Keratinocyte (primary cell): ENCODE measurements at places on chromosomes 2 and 18. TPM values are rescaled to one million over a fixed set of nuclear protein-coding genes. Genes with fewer than 3 reads are reported as not detected.

PCARE gene
- 0.01 TPM in 1 of 3 replicates, not detected in the others for polyA plus RNA-seq

CCT7 gene
- 329 to 378 TPM (median 357 TPM) in 3 replicates for polyA plus RNA-seq

SLC4A3 gene
- 6.2 to 11.4 TPM (median 9.6 TPM) in 3 replicates for polyA plus RNA-seq

ABCA12 gene
- polyA plus RNA-seq, result 6.0 to 19.2 TPM (median 10.9 TPM) in 3 replicates

GRCh38 chr2:122172812-122173211, 417.4 kb downstream of the TSN start:
- no peaks in the 10 kb centered on the region for H3K27me3 ChIP-seq
- H3K27ac ChIP-seq, result no peak overlapping the region
- H3K4me1 ChIP-seq, result no peaks in the 10 kb centered on the region
- no peak for DNase-seq
- no peak overlapping the region for H3K4me3 ChIP-seq
- no peaks in the 10 kb centered on the region for H3K36me3 ChIP-seq

GRCh38 chr2:86420913-86421312, 20.3 kb upstream of the KDM3A start:
- H3K4me3 ChIP-seq, result no peak overlapping the region
- no peaks in the 10 kb centered on the region for H3K27me3 ChIP-seq
- H3K27ac ChIP-seq, result no peak overlapping the region
- H3K36me3 ChIP-seq, result no peaks in the 10 kb centered on the region
- DNase-seq, result no peak
- peaks cover 8% of the 10 kb centered on the region for H3K4me1 ChIP-seq

DNA sequence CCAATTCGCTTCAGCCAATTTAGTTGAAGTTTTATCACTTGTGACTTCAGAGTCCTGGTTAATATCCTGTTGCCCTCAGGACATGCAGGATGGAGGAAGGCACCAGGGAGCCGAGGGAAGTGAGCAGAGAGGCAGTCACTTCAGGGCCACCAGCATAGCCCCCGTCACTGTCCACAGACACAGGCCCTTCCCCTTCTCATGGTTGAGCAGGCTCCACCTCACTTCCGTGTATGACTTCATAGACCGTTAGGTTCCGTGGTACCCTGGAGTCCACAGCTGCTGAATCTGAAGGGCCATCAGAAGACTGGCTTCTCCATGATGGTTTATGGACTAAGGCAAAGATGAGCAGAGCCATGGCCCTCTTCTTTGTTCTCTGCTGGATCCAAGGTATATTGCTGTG, at the start of gene C2orf92:
Gene C2orf92, plus strand, starts transcription at position 266 of the 400 bp plus-strand sequence. Its CDS starts 76 bp downstream, at position 342.
- H3K27me3 ChIP-seq, result no peaks in the 10 kb centered on the region
- H3K4me3 ChIP-seq, result no peak within 1 kb of the TSS
- no peaks in the 10 kb centered on the region for H3K36me3 ChIP-seq
- no peak within 1 kb of the TSS for H3K27ac ChIP-seq

DNA sequence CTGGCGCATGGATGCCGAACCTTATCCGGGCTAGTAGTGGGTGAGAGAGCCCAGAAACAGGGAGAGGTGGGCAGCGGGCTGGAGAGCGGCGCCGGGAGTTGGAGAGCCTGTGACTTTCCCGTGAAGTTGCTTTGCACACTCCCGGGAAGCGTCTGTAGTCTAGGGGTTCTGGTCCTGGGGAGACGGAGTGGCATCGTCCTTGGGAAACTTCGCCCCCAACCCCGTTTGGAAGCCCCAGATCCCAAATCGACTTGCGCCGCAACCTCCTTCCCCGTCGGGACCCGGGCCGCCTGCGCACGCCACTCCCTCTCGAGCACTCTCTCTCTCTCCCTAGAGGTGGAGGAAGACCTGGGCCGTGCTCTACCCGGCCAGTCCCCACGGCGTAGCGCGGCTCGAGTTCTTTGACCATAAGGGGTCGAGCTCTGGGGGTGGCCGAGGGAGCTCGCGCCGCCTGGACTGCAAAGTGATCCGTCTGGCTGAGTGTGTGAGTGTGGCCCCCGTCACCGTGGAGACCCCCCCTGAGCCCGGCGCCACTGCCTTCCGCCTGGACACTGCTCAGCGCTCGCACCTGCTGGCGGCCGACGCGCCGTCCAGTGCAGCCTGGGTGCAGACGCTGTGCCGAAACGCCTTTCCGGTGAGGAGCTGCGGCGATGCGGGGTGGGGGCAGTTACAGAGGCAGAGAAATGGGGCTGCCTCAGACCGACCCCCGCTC, 456 bp downstream of the DOK1 start:
- H3K27me3 ChIP-seq, result peaks cover 16% of the 10 kb centered on the region
- H3K27ac ChIP-seq, result no peak overlapping the region
- DNase-seq, result no peak
- H3K4me3 ChIP-seq, result peak overlapping the region; percentile 46
- H3K36me3 ChIP-seq, result no peaks in the 10 kb centered on the region

DNA sequence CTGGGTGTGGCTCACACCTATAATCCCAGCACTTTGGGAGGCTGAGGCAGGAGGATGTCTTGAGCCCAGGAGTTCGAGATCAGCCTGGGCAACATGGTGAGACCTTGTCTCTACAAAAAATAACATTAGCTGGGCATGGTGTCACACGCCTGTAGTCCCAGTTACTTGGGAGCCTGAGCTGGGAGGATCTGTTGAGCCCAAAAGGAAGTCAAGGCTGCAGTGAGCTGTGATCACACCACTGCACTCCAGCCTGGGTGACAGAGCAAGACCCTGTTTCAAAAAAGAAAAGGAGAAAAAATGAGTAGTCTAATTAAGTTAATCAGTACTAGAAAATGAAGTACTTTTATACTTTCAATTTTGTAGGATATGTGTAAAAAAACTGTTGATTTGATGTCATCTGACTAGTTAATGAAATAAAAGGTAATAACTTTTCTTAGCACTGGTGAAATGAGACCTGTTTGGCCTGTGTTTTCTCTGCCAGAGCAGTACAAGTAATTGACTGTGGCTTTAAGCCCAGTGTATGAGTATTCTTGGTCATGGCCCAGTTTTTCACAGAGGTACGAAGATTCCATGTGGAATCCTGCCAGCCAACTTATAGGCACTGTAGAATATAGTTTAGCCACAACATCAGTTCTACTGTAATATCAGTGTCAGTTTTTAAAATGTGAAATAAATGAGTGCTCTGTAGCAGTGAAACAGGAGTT, 35.8 kb downstream of the MFSD6 start:
- no peaks in the 10 kb centered on the region for H3K4me1 ChIP-seq
- no peak overlapping the region for H3K27ac ChIP-seq
- H3K4me3 ChIP-seq, result no peak overlapping the region
- no peaks in the 10 kb centered on the region for H3K36me3 ChIP-seq

DNA sequence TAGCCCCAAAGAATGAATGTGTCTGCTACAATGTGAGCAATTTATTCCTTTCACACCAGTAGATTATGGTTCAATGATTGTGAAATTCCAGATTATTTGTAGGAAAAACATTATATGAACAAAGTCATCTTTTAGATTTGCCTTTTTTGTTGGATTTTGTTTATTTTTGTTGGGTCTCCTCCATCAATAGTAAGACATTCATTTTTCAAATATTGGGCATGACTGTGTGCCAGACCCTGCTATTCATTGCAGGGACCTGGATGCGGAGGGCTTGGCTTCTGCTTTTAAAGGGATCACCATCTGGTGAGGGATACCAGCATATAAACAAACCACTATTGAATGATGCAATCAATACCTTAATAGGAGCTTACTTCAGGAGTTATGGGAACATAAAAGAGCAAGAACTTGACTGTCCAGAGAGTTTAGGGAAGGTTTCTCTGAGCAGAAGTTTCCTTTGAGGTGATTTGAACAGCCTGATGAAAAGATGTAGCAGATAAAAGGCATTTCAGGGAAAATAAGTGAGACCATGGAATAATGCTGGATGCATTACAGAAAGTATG, 486.7 kb downstream of the EPHA4 start:
- no peak for DNase-seq
- H3K4me1 ChIP-seq, result no peaks in the 10 kb centered on the region
- H3K4me3 ChIP-seq, result no peak overlapping the region
- H3K27ac ChIP-seq, result no peak overlapping the region
- H3K36me3 ChIP-seq, result no peaks in the 10 kb centered on the region

- no peaks in the 10 kb centered on the region for H3K27me3 ChIP-seq
- no peak overlapping the region for H3K27ac ChIP-seq
- DNase-seq, result no peak
- no peak overlapping the region for H3K4me3 ChIP-seq
- no peaks in the 10 kb centered on the region for H3K36me3 ChIP-seq
- no peaks in the 10 kb centered on the region for H3K4me1 ChIP-seq
Measured at GRCh38 chr18:45156946-45157345, 458.3 kb upstream of the SLC14A2 start.

DNA sequence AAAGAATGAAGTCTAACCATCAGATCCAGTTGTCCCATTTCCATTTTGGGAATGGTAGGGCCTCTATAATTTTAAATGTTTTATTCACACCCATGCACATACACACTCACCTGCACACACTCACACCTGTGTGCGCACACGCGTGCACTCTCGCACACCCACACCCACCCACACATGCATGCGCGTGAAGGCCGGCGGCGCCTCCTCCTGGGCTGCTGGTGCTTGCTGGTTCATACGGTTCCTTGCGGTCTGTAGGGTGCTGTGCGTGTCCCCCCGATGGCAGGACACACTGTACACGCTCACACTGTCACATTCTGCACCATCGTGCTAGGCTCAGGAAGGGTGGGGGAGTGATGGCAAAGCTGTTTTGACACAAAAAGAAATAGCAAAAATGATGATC, 63.2 kb downstream of the TSHZ1 start:
- no peaks in the 10 kb centered on the region for H3K27me3 ChIP-seq
- no peak overlapping the region for H3K27ac ChIP-seq
- DNase-seq, result no peak
- no peaks in the 10 kb centered on the region for H3K4me1 ChIP-seq
- no peaks in the 10 kb centered on the region for H3K36me3 ChIP-seq

GRCh38 chr2:218892693-218893348, 12.2 kb downstream of the WNT10A start:
- H3K36me3 ChIP-seq, result no peaks in the 10 kb centered on the region
- no peak for DNase-seq
- H3K27me3 ChIP-seq, result no peaks in the 10 kb centered on the region
- peak overlapping the region; percentile 82 for H3K27ac ChIP-seq
- peak overlapping the region; percentile 63 for H3K4me3 ChIP-seq

DNA sequence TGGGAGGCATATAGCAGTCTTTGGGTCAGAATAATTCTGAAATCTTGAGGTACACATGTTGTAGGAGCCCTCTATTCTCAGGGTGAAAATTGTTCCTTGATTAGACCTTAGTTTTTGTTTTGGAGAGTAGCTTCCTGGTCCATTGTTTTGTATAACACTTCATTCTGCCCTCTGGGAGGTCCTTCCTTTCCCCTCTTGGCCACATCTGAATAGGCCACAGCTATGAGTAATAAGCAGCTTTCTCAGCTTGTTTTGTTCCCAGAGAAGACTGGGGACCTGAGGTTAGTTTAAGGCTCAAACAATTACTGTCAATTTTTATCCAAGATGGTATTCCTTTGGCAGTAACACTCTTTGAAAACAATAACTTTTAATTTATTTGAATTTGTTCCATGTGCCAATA, 72.6 kb upstream of the NOL4 start:
- H3K27ac ChIP-seq, result no peak overlapping the region
- no peaks in the 10 kb centered on the region for H3K4me1 ChIP-seq
- DNase-seq, result no peak
- no peaks in the 10 kb centered on the region for H3K27me3 ChIP-seq
- H3K36me3 ChIP-seq, result no peaks in the 10 kb centered on the region

DNA sequence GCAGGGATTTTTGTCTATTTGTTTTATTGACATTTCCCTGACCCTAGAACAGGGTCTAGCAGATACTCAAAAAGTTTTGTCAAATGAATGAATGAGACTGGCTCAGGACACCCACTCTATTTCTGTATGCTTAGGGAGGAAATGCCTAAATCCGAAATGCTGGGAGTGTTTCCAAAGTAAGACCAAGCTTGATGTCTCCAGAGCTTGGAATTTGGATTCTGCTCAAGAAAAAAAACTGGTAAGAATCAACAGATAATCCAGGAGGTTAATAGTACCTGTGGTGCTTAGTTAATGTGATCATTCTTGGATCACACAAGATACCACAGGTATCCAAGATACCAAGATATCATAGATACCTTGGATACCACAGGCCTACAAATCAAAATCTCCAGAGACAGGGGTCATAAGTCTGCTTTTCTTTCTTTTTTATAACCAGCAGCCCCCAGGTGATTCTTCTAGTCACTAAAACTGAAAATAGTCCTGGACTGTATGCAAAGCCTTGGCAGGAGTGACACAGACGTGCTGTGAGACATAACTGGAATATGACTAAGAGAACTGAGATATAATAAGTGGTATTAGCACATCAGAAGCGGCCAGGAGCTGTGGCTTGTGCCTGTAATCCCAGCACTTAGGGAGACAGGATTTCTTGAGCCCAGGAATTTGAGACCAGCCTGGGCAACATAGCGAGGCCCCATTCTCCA, 39.9 kb upstream of the SP3 start:
- H3K4me3 ChIP-seq, result no peak overlapping the region
- no peaks in the 10 kb centered on the region for H3K36me3 ChIP-seq
- no peak for DNase-seq
- peaks cover 10% of the 10 kb centered on the region for H3K4me1 ChIP-seq
- H3K27ac ChIP-seq, result no peak overlapping the region

DNA sequence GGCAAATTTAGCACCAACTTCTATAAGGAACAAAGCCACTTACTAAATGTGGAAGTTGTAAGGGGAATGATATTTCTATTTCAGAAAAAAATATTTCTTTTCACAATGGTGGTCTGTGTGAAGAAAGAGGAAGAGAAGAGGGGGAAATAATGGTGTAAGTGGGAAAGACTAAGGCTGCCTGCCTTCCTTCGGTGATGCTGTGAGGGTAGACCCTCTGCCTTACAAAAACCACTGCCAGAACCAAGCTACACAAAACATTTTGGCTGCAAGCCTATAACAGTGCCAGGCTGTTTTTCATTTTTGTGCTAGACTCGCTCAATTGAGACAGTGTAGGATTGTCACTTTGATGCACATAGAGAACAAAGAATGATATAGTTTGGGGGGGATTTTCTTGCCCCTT, 286.6 kb downstream of the ZEB2 start:
- H3K4me1 ChIP-seq, result no peaks in the 10 kb centered on the region
- no peak for DNase-seq
- no peak overlapping the region for H3K4me3 ChIP-seq
- no peak overlapping the region for H3K27ac ChIP-seq

- H3K4me1 ChIP-seq, result peaks cover 22% of the 10 kb centered on the region
- no peak overlapping the region for H3K4me3 ChIP-seq
- H3K36me3 ChIP-seq, result no peaks in the 10 kb centered on the region
- no peak overlapping the region for H3K27ac ChIP-seq
- no peaks in the 10 kb centered on the region for H3K27me3 ChIP-seq
Measured at GRCh38 chr2:64601785-64602391, 51.8 kb downstream of the SERTAD2 start.

- H3K27me3 ChIP-seq, result no peaks in the 10 kb centered on the region
- no peak overlapping the region for H3K27ac ChIP-seq
- no peaks in the 10 kb centered on the region for H3K4me1 ChIP-seq
Measured at GRCh38 chr2:78218066-78218465, 695.9 kb upstream of the LRRTM4 start.

DNA sequence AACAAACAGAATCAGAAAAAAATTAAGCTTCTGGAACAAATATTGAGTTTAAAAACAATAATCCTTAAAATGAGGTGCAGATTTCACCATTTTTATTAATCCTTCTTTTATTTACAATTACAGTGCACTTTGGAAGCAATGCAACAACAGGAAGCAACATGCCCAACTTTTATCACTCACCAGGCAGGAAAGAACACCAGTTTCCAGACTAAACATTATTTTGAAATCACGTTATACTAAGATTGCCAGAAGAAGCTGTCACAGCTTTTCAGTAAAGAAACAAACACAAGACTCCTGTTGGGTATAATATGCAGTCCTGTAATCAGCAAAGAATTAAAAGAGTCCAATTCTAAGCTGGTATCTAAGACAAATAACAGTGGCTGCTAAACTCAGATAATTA, 137.9 kb upstream of the ZC3H15 start:
- no peaks in the 10 kb centered on the region for H3K27me3 ChIP-seq
- no peaks in the 10 kb centered on the region for H3K36me3 ChIP-seq
- peak overlapping the region; percentile 3 for H3K27ac ChIP-seq
- DNase-seq, result no peak
- peaks cover 36% of the 10 kb centered on the region for H3K4me1 ChIP-seq
